ENCODE measurements at places on chromosomes 2 and 18.

- no peak for DNase-seq
Observed at GRCh38 chr2:128615571-128615970, 296.9 kb upstream of the HS6ST1 start.

DNA sequence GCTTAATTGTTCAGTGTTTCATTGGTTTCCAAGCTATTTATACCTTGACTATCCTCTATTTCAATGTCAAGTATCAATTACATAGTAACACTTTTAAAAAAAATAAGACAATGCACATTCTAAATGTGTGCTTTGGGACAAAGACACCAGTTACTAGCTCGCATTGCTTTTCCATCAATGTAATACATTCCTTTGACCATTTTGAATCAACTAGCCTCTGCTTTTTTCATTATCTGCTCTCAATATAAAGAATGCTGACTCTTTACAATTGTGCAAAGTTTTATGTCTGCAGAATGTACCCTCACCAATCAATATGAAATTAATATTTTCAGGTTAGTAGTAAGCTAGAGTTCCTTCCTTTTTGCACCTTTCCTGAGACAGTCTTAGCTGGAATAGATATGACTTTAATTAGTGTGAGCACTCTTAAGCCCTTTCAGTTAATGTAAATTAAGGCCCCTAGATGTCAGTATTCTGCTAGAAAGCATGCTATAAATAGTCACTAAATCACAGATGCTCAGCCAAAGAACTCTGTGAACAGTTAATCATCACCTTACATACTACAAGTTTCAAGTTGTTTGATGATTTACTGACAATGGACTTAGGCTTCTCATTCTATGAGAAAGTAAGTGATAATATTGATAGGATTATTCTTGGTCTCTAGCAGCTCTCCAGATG is 413.6 kb downstream of the PTH2R start:
- no peak for DNase-seq

- DNase-seq, result no peak
Observed at GRCh38 chr2:86022661-86023365, 82.9 kb downstream of the POLR1A start.

DNA sequence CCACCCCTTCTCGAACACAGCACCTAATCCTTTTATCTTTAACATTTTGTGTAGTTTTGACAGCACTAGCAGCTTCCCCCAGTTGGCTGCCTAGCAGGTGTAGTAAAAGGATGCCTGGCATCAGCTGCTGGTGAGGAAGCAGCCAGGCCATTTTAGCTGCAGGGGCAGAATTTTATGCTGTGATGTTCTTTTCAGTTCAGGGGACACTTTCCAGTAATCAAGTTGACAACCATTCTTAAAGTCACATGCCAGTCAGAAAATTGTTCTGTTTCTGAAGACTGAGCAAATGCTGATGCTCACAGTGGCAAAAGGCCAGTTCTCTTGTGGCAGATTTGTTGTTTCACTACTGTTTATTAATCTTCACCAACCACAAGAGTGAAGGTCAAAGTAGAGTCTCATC is 570.8 kb downstream of the CCDC85A start:
- no peak for DNase-seq

DNA sequence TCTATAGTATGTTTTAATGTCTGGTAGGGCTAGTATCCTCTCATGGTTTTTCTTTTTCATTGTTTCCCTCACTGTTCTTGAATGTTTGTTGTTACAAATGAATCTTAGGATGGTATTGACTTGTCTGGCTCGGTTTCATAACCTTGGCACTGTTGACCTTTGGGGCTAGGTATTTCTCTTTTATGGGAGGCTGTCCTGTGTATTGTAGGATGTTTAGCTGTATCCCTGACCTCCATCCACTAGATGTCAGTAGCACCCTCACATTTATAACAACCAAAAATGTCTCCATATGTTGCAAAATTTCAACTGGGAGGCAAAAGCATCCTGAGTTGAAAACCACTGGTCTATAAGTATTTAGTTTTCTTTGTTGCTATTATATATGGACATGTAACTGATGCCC is 7.0 kb upstream of the AOX1 start:
- no peak for DNase-seq

DNA sequence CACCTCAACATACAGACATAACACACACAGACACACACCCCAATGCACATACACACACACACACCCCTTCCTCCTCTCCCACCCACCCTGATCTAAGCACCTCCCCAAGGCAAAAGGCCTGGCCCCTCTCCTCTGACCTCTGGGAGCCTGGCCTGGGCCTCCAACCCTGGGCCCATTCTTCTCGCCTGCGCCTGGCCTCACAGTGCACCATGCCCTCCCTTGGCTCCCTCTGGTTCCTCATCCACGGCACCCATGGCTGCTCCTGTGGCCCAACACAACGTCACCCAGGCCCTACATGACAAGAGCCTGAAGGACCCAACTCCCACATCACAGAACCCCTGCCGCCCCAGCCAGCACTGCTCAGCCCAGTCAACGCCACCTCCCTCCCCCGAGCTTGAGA is 281.3 kb downstream of the CELF4 start:
- DNase-seq, result no peak

GRCh38 chr2:82796132-82796531 is 1662.9 kb downstream of the SUCLG1 start:
- no peak for DNase-seq

GRCh38 chr2:126893153-126893552 is 5.5 kb upstream of the TEX51 start:
- DNase-seq, result no peak

DNA sequence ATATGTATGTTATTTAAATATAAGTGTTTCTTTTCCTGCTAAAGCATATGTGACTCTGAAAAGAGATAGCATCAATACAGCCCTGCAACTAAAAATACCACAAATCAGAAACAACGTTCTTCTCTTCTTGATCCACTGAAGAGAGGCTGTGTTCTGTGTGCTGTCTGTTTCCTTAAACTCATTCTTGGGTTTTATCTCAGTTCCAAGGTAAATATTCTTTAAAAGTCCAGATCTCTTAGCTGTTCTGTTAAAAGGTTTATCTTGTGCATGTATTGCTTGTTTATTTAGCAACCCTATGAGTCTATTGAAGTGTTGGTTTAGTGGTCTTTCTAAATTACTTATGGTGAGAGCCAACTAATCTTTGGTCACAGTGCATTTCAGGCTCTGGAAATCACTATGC is 173.3 kb upstream of the NT5C1B start:
- no peak for DNase-seq

GRCh38 chr2:183416753-183417152 is 292.5 kb downstream of the NUP35 start:
- DNase-seq, result no peak

DNA sequence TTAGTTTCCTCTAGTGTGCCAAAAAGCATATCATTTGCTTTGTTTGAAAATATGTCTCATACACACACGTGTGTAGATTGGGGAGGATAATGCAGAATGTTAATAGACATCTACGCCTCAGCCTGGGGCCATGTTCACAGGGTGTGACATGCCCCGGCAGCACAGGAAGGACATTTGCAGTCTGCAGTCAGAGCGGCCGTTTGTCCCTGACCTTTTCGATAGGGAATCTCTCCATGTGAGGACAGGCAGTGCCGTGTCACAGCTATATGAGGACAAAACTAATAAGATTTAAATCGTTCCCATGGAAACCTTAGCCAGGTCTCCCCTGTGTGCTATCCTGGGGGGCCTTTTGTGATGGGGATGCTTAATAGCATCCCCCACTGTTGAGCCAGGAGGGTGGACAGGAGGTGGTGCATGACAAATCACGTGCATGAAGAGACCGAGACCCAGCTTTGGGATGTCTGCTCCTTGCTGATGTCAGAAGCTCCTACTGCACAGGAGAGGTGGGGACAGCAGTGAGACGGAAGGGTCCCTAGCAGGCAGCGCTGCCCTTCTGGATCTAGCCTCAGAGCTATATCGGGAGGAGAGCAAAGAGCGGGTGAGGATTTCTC is 100.6 kb downstream of the RNF144A start:
- no peak for DNase-seq

GRCh38 chr2:9471206-9471605 is 3.1 kb upstream of the IAH1 start:
- no peak for DNase-seq

GRCh38 chr2:233940376-233941276 is 23.5 kb downstream of the TRPM8 start:
- DNase-seq, result no peak

DNA sequence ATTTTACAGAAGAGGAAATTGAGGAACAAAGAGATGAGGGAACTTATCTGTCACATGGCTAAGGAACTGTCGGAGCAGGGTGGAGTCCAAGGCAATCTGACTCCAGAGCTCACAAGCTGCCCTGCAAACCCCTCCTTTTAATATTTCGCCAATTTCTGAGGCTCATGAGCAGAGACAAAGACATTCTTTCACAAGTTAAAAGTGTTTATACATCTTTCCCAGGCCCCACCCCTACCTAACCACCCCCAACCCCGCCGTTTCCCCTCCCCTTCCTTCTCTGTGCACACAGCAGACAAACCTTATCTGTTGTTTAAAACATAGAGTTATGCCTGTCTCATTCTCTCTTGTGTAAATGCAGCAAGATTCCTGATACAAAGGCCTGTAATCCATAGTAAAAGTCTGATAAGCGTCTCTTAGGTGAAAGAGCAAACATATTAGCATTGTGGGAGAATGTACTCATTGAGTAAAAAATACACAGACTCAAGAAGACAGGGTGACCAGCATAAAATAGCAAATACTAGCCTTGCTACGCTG is 44.3 kb downstream of the EPHA4 start:
- DNase-seq, result no peak

GRCh38 chr2:69745035-69745434 is 3.1 kb downstream of the ANXA4 start:
- DNase-seq, result no peak

DNA sequence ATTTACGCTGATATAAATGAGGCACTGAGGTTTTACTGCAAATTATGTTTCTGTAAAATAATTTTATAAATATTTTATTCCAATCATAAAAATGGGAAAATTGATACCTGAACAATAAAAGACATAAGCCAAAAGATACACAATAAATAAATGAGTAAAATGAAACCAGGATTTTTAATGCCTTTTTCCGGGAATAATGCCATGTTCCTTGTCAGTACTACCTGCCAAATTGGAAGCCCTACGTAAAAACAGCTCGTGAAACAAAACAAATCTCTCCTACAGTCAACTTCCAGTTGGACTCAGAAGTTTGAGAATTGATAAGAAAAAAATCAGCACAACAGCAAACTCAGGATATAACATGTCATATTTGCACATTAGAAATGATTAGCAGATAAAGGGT is 18.0 kb downstream of the GALNT3 start:
- DNase-seq, result no peak

DNA sequence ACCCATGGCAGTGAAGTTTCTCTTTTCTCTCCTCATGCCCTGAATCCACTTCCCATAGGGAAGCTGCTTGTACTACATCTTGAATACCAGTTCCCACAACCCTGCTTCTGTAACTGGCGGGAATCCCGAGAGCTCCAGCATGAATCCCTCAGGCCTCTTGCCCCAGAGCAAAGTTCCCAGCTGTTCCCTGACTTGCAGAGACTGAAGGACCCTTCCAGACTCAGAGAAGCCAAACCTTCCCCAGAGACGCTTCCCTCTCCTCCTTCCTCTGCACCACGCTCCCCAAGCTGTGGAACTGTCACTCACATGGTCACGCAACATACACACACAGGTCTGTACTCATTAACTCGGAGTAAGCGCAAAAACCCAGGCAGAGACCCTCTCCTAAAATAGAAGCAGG is 26.4 kb downstream of the TRAPPC12 start:
- DNase-seq, result no peak

DNA sequence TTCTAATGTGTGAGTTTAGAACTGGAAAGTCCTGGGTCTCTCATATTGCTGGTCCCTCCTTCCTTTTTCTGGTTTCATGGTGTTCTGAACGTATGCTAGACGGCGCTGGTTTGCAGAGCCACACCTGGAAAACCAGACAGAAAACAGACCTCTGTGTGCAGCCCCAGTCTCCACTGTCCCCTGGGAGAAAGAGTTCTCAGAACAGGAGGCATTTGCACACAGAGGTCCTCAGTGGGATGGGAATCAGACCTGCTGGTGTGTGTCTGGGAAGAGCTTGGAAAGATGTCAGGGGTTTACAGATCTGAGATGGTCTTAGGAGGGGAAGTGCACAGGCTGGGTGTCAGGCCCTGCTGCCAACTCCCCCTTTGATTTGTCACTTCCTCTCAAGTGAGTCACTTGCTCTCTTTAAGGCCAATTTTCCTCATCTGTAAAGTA is 14.9 kb upstream of the MBP start:
- no peak for DNase-seq

DNA sequence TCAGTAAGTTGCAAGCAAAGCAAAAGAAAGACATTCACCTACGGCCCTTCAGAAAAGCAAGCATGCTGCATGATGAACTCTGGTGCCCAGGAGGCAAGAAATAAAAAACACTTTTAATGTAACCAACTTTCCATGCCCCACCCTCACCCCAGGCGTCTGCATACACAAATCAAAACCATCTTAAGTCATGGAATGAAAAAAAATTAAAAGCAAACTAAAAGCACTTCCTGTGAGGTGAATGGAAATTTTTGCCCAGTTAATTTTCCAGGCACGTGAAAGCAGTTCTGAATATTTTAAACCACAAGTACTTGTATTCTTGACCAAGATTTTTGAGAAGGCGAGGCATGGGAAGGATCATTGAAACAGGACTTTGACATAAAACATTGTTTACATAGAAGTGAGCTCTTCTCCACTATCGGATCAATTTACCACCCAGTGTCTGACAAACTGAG is 2.5 kb upstream of the ICOS start:
- peak; percentile 45 for DNase-seq

GRCh38 chr2:104430359-104430740 is 423.6 kb upstream of the POU3F3 start:
- no peak for DNase-seq

DNA sequence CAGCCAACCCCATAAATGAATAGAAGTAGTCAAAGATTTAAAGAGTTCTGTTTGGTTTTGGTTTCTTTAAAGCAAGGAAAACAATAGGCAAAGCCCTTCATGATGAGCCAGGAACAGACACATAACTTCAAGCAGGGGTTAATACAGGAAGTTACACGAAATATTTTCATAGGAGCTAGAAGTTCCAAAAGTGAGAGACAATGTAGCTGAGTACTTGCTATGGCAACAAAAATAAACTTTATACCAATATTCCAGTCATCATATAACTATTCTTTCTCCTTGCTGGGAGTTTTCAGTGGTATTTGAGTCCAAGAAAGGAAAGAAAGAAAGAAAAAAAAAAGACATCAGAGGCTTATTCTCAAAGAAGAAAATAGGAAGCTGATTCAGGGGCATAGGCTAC is 56.2 kb downstream of the COBLL1 start:
- DNase-seq, result no peak

GRCh38 chr2:13667415-13667757 is 950.6 kb downstream of the TRIB2 start:
- DNase-seq, result no peak

GRCh38 chr18:75739682-75740081 is 312.2 kb upstream of the SMIM21 start:
- DNase-seq, result no peak

DNA sequence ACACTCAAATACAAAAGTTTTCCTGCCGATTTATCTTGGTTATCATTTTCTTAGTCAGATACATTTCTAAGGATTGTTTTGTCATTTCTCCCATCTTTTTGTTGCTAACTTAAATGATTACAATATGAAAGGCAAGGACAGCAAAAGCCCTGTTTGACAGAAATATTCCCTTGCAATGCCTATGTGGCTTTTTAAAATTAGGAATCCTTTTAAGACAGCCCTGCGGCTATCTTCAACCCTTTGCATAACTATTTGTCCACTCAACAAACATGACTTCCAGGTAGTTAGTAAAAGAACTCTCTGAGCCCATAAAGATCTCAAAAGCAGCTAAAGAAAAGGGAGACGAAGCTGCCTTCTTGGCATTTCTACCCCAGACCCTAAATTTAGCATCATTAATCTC is 179.7 kb upstream of the CDH20 start:
- no peak for DNase-seq

- no peak for DNase-seq
Observed at GRCh38 chr2:128558895-128559532, 240.3 kb upstream of the HS6ST1 start.
